Stimulated activated CD4-positive, alpha-beta T cell treated with anti-CD3 and anti-CD28 coated beads, Interleukin-15, amount 100 ng/mL, for 1 hour (primary cell): ENCODE measurements at places on chromosomes 12 and 14.

DNA sequence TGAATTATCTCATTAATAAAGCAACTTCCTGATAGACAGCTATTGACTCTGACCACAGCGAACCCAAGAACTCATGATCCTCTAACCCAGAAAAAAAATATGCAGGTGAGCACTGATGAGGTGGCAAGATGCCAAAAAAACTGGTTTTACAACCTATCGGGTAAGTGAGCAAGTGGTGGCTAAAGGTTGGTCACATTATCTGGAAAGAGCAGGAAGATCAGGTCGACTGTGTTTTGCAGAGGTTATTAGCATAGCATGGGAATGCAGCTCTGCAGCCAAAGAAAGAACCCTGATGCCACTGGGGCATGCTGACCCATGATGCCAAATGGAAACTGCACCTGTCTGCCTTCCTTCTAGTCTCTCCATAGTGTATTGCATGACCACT is 23.5 kb downstream of the BHLHE41 start:
- no peak for DNase-seq

- DNase-seq, result no peak
These were observed 62.7 kb downstream of the TUNAR start for GRCh38 chr14:95939335-95939734.

GRCh38 chr12:110256780-110257431 is 24.1 kb upstream of the ATP2A2 start:
- no peak for DNase-seq

DNA sequence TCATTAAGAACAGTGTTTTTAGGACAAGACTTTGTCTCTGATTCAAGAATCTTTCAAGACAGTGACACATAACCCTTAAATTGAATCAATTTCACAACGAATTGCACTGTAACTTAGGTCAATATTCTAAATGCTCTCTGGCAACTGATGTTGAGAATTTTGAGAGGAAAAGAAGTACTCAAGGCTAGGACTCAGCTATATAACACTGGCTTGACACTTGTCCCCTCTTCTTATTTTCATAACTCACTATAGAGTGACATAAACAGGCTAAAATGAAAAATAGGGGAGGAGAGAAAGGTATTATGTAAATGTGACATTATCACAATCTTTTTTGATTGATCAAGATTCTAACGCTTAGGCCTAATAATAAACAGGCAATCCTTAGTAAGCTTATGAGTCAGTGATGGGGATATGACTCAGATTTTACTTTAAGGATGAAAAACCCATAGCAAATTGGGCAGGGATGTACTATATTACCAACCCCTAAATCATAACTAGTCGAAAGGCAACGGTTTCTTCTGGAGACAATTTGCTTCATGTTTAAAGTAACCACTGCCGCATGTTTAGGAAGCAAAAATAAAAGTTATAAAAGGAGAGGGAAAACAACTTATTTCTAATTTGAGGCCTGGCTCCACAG is 10.9 kb downstream of the BTG1 start:
- DNase-seq, result no peak

- DNase-seq, result no peak
These were observed 5.7 kb downstream of the SVOP start for GRCh38 chr12:109014984-109015765.

GRCh38 chr12:131511803-131512561 is 198.9 kb upstream of the SFSWAP start:
- no peak for DNase-seq

- no peak for DNase-seq
These were observed 63.3 kb upstream of the HSPB8 start for GRCh38 chr12:119115296-119115905.

DNA sequence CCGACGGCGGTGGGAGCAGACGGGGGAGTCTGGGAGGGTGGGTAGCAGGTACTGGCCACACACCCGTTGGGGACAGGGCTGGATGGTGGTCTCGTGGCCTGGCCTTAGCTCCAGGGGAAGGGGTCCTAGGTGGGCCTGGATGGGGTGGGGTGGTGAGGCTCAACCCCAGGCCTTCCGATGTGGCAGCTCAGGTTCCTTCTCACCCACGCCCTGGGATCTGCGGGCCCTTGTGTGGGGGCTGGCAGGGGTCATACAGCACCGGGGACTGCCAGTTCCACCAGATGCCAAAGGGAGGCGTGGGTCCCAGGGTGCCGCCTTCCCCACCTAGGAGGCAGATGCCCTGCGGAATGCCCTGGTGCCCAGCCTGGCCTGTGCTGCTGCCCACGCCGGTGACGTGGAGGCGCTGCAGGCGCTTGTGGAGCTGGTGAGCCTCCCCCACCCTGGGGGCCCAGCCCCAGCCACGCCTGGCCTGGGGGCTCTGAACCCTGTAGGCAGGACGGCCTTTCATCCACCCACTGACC is 21.0 kb downstream of the ASPG start:
- no peak for DNase-seq

DNA sequence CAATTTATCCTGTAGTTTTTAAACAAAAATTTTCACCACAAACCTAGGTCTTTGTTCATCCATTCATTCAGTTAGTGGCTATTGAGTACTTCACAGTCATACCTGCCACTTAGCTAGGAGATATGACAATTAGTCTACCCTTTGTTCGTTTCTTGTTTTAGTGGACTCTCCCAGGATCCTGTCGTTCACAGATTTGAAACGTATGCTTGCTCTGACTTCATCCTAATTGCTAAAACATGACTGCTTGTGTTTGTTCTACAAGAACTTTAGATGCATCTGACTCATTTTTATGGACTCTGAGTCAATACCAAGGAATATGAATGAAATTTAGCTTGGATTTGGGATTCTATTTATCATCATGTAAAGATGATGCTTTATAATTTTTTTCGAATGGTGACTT is 69.5 kb downstream of the TBC1D30 start:
- DNase-seq, result no peak

DNA sequence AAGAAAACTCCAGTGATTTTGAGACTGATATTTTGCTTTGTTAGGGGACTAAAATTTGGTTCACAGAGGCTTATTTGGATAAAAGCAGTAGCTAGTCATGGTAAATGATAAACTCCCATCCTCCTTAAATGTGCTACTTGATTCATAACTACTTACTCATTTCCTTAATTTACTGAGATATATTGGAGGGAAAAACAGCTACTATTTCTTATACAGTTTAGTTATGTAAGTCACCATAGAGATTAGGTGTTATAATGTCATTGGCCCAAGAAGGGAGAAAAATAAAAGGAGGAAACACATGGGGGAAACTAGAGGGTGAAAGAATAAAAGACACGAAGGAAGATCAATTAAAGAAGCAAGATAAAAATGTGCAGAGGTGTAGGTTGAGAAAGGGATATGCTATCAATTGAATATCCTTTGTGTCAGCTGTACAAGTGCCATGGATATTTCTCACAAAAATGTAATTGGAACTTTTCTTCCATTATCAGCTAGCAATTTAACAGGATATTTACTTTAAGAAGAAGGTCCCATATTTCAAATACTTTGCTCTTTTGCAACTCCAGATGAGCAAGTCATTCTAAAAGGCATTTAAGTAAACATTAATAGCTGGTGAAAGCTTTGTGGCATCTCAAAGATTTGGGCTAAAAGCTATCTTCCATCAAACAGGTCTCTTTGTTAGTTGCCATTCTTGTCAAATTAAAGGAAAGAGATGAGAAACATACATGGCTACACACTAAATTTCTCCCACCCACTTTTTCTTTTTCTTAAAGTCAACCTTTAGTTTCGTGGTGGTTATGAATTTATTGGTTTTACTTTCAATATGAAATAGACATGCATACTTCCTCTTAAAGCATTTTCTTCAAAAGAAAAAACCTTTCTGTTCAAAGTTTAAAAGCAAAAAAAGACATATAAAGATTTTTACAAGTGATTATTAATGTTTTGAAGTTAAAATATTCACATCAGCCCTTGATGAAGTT is 439.5 kb downstream of the CCER1 start:
- no peak for DNase-seq
